ENCODE measurements at places on chromosomes 4 and X.

GRCh38 chr4:119206178-119206577 is 6.3 kb upstream of the USP53 start:
- no peak for DNase-seq

DNA sequence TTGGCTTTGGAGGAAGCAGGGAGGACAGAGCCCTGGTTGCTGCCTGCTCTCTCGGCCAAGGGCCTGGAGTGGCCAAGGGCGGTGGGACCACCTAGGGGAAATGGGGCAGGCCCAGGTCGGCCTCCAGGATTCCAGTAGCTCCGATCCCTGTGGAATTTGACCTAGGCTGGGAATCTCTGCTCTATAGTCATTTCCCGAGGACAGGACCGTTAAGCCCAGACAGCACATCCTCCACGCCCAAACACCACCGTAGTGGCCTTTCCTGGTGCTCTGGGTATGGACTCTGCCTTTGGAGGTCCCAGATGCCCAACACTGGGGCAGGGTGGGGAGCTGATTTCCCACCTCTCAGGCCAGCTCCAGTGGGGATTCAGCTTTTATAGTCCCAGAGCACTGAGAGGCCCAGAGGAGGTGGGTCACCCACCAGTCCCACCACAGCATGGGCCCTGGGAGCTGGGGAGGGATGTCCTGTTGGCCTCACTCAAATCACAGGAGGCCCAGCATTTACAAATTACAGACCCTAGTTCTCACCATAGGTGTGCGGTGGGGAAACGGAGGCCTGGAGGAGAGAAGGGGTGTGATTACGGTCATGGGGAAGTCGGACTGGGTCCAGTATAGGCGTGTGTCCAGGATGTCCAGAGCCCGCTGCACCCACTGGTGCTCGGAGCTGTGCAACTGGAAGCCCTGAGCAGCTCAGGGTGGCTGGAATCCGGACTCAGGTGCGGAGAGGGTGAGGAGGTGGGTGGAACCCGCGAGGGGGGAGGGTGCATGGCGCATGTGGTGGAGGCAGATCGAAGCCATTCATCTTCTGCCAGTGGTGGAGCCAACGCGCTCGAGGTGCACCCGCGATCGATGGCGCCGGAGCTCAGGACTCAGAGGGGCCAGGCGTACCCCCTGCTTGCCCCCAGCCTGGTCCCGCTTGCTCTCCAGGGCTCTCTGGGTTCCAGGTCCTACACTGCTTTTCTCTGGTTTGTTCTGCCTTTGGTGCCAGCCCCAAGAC is 7.7 kb downstream of the HMX1 start:
- no peak for DNase-seq

DNA sequence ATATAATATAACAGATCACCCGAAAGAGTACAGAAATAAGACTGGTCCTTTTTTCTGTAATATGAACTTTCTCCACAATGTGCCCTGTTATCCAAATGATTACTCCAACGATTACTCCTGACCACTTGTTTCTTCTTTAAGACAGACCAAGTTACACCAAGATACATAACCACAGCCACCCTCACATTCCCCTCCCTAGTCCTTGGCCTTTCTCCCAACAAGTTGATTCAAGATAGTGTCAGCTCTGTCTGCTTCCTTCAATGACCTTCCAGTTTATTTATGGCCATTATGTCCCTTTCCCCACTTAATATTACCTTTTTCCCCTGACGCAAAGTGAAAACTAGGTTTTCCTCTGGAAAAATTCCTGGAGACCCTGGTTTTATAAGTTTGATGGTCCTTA is 397.2 kb downstream of the FAM47B start:
- DNase-seq, result no peak

DNA sequence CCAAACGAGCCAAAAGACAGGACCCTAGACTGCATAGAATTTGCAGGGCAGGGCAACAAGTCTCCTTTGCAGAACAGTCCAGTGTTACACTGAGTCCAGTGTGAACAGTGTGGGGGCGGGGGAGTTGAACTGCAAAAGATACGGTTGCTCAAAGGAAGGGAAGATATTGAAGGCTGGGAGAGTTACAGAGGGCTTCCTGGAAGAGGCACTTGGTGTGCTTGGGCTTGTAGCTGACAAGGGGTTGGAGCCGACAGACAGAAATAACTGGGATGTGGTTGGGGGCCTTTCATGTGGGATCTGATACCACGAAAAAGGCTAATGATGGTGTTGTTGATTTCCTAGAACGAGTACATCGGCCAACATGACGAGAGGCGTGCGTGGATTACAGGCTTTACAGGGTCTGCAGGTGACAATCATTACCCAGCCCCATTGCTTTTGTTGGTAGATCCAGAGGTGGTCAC is 6.1 kb downstream of the XPNPEP2 start:
- no peak for DNase-seq

DNA sequence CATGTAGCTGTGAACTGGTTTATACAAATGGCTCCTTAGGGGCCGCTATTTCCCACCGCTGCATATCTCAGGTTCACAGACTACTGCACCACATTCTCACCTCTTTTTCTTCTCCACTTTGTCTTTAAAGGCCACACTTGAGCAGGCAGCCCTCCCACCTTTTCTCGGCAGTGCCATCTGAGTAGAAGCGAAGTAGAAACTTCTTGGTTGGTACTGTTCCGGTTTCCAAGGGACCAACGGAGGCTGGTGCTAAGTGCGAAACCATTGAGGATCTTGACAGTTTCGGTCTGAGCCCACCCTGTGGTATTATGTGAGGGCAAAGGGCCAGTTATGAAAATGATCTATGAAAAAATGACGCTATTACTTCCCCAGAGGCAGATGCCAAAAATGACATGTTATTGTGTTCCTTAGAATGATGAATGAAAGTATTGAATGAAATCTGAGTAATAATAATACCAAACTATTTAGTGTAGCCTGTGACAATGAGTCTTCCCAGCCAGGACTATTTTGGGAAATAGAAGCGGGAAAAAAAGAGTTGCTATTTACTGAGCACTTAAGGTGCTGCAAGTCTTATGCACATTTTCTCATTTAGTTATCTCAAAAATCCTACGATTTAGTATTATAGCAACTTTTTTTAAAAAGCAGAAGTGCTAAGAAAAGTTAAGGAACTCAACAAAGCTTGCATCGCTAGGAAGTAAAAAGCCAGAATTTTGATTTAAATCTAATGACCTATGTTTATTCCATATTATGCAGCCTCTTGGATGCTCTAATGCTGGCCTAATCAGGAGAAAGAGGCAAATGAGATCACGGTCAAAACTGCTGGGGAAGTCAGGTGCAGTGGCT is 29.6 kb upstream of the CHRNA9 start:
- DNase-seq, result no peak

GRCh38 chrX:16839852-16840460 is 30.2 kb downstream of the RBBP7 start:
- DNase-seq, result no peak

DNA sequence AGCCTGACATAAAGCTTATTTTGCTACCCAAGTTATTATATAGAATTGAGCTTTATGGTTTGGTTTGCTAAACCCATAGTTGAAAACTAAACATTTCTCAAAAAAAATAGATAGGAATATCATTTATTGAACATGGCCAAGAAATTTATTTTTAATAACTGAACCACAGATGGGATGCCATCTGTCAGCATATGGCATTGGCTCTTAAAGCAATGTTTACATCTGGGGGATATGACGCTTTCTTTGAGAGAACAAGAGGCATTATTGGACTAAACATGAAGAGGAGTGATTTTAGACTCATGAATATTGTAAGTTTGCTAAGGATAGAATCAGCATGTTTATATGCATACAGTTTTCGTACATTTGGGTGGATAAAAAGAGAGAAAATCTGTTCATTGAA is 132.6 kb upstream of the SLIT2 start:
- no peak for DNase-seq

DNA sequence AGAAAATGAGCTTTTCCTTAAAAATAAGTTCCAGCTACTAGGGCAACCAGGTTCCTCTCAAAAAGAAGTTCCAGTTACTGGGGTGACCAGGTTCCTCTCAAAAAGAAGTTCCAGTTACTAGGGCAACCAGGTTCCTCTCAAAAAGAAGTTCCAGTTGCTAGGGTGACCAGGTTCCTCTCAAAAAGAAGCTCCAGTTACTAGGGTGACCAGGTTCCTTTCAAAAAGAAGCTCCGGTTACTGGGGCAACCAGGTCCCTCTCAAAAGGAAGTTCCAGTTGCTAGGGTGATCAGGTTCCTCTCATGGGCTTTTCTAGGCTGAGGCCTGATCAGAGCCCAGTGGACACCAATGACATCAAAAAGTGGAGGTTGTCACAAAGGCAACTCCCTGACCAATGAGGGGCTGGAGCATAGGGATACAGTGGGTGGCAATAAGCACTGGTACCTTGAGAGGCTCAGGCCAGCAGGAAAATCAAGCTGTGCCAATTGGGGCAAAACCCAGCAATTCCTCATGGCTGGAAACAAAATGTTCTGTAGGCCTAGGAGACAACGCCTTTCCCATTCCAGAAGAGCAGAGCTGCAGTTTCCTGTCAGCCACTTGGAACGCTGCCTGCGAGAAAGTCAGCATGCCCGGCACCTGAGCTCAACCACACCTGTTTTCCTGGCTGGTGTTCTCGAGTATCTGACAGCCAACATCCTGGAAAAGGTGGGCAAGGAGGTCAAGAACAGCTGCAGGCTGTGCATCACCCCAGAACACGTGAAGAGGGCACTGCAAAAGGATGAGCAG is 12.3 kb upstream of the SYTL5 start:
- DNase-seq, result peak; percentile 5

DNA sequence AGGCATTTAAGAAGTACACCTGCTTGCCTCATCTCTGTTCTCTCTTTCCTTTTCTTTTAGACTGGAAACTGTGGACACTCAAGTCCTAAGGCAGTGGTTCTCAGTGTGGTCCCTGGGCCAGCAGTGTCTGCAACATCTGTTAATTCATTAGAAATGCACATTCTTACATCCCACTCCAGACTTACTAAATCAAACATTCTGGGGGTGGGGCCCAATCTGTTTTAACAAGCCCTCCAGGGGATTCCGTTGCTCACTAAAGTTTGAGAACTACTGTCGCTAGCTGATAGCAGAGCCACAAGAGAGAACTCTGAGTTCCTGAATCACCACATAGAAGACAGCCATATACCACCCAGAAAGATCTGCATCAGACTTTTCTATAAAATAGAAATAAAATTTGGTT is 430.6 kb downstream of the BCOR start:
- no peak for DNase-seq

DNA sequence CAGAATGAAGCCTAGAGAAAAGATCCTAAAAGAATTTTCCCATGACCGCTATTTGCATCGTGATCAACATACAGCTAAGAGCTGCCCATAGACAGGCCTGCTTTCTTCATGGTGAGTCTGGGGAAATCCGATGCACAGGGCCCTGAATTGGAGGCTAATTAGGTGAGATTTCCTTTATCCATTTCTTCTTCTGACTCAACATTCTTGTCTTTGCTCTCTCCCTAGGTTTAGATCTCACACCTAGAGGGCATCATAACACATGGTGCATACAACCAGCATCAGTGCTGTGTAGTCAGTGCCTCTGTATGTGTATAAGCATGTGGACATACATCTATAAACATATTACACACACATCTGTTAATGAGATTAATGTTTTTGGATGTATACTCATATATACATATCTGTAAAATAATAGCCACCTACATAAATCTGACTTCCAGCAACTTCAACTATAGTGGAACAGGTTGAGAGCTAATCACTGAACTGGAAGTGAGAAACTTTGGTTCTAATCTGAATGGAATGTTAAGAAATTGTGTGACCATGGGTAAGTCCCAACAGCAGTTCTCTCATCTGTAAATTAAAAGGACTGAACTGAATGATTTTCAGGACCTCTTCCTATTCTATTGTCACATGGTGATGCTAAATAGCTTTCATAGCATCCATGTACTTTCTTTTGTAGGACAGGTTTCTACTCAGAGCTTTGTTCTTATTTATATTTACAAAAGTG is 17.5 kb downstream of the GATB start:
- no peak for DNase-seq

DNA sequence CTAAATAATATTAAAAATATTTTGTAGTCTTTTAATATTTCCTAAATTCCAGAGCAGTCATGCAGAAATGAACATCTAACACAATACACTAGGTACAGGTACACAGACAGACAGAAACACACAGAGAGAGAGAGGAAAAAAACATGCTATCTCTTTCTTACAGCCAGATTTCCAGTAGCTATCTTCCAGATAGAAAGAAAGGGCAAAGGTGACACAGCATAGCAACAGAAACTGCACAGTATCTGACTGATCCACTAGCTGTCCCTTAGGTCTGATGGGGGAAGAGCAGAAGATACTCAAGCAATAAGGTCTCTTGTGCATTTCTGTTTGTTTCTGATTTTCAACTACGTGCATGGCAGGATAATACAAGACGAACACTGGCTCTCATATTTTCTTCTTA is 7.8 kb downstream of the FBXW7 start:
- no peak for DNase-seq

DNA sequence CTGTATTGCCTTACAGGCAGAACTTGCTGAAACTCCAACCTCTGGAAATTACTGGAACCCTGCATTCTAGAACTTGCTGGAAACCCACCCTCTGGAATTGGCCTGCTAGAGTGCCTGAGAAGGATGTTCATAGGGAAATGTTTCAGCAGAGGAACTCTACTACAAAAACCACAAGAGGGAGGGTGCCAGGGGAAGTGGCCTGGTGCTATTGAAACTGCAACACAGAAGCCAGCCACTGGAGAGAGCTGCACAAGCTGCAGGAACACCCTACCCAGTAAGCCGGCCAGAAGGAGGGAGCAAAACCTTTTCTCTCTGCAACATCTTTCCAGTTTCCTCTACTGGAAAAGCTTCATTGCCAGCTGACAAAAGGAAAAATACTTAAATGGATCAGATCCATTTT is 2.5 kb upstream of the BRWD3 start:
- DNase-seq, result no peak

GRCh38 chrX:22634083-22634482 is 361.4 kb downstream of the CBLL2 start:
- no peak for DNase-seq

DNA sequence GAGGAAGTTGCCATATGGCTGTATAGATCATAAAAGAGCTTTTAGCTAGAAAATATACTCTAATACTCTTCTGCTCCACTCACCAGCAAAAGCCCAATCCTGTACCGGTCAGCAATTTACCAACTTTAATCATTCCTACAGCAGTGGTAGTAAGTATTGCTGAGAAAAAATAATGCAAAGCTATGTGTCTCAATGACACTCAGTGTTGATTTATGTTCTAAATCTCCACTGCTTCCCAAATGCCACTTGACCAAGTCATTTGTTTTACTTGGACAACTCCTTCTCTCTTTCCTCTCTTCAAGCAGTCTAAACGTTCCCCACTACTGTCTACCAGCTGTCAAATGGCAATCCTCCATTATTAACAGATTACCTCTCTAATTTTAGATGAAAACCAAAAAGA is 201.8 kb upstream of the GK2 start:
- DNase-seq, result no peak

GRCh38 chrX:23662853-23663252 is 4.4 kb upstream of the PRDX4 start:
- no peak for DNase-seq

Data from T-helper 17 cell (primary cell).